ENCODE measurements at places on chromosomes 12 and 14.
A peak's percentile ranks its signal among the peaks of the same experiment; 100 is the strongest.

DNA sequence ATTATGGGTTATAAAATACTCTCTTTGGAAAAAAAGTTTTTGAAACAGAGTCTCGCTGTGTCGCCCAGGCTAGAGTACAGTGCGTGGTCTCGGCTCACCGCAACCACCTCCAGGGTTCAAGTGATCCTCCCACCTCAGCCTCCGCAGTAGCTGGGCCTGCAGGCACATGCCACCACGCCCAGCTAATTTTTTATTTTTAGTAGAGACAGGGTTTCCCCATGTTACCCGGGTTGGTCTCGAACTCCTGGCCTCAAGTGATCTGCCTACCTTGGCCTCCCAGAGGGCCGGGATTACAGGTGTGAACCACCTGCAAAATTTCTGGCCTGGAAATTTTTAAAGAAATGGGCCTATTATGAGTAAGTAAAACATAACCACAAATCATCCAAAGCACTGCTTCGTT, 3.8 kb downstream of the USP15 start:
- DNase-seq = no peak

DNA sequence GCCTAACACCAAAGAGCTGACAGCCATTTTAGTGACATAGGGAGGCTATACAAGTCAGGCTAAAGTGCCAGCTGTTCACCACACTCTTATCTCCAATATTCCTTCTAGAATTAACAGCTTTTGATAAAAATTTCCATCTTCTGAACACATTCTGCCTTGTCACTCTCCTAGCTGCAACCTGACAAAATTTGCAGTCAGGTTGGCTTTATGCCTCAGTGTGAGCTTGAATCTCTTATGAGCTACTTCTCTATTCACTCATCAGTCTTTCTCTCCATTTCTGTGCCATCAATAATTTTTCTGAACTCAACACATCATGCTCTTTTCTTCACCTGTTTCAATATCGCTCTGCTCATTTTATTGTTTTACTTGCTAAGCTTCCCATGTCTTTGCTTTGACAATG, 50.2 kb downstream of the TMTC1 start:
- DNase-seq = no peak

DNA sequence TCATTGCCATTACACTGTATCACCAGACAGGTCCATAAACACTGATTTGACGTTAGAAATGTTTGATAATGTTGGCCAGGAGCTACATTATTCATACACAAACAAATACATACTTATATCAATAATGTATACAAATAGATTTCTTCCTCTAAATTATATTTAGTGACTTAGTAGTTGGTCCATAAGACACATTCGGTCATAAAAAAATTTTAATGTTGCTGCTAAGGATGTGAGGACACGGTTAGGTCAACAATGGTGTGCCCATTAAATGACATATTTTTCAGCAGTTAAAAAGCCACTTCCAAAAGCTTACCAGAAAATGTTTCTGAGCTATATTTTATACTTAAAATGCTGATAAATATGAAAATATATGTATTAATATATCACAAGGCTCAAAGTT, 1148.7 kb upstream of the TMEM132C start:
- DNase-seq = no peak

DNA sequence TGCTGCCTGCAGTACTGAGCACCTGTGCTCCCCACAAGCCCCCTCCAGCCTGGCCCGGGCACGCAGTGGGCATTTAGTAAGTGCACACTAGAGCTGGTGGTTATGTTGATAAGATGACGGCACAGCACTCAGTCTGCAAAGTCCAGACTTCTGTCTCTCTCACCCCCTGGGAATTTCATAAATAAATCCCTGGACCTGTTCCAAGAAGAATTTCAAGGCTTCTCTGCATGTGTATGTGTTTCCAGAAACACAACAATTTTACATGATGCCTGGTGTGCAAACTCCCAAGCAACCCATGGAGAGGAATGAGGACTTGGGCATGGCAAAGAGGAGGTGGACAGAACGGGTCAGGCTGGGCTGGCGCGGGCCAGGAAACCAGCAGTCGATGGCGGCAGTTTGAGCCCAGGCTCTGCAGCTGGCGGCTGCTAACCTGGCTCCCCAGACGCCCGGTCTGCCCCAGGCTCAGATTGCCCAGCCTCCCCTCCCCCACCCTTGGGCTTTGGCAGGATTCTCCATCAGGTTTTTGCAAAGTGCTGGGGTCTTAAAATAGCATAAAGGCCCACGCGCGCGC, 10.4 kb upstream of the ACVR1B start:
- DNase-seq = no peak

GRCh38 chr12:109916045-109916444, 16.0 kb downstream of the TCHP start:
- no peak for DNase-seq

GRCh38 chr12:25459541-25459951, 93.5 kb downstream of the LMNTD1 start:
- DNase-seq = no peak

DNA sequence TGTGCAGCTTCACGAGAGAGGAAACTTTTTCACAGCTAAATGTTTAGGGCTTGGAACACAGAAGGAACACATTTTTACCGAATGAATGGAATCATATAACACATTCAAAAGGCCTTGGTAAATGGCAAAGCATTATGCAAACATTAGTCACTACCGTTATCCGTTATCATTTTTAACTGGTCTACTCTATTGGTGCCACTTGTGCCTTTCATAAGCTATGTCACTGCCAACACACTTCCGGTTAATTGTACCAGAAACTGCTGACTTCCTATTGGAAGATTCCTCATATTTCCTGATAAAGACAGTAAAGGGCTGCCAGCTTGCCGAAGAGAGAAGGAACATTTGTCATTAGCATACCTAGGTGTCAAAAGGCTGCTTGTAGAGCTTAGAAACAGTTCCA, 169.2 kb downstream of the APAF1 start:
- no peak for DNase-seq

- no peak for DNase-seq
Observed at GRCh38 chr12:18861287-18861858, 123.5 kb downstream of the CAPZA3 start.

GRCh38 chr14:24051789-24052655, at the start of gene CARMIL3:
Gene CARMIL3 (plus strand): TSS chr14:24052009. CDS start chr14:24052154, 145 bp downstream.
- no peak for DNase-seq

- DNase-seq = no peak
Observed at GRCh38 chr14:100289916-100290606, 16.2 kb downstream of the SLC25A29 start.

DNA sequence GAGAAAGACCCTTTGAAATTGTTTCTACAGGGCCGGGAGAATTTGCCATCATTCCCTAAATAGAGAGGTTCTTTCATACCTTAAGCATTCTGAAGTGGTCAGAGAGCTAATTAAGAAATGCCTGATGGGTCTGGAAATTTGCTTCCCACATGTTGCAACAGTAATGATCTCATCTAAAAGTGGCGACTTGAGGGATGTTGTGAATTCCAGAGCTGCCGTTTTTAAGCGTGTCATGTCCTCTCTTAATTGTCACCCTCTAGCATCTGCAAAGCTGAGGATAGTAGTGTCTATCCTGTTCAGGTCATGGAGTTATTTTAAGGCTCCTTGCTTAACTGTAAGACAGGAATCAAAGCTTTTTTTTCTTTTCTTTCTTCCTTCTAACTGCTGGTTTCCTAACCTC, 60.4 kb downstream of the FOS start:
- peak; percentile 83 for DNase-seq

GRCh38 chr14:103139132-103140025, 16.1 kb downstream of the TNFAIP2 start:
- DNase-seq = no peak

DNA sequence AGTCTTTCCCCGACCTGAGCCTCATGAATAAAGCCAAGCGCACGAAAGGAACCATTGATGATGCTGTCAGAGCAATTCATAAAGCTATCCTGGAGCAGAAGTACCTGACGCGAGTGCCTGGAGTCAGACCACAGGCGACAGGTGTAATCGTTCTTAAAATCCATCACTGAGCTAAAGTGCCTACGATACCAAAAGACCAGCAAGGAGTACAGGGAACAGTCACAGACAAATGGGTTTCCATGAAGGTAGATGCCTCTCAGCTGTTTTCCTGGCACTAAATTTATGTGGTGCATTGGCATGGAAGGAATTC, 1.4 kb upstream of the PCED1B start:
- no peak for DNase-seq

DNA sequence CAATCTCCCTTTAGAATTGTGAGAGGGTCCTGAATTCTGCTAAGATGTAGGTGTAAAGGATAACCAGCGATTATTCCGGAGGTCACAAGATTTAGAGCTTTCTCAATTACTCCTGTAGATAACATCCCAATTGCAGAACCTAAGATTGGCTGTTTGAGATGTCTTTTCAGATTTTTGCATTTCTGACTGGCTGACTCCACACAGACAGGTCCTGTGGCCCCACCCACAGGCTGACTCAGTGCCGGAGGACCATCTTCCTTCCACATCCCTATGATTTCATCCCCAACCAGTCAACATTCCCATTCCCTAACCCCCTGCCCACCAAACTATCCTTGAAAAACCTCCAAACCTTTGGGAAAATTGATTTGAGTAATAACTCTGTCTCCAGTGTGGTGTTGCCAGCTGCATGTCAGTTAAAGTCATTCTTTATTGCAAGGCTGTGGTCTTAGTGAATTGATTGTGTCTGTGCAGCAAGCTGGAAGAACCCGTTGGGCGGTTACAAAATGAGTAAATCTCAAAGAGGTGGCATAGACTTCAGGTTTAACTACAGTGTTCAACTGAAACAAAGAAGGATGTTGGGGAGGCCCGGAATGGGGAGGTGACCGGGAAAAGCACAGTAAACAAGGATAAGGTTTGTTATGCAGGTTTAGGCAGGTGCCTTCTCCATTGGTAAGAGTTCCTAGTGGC, 10.6 kb downstream of the FNTB start:
- no peak for DNase-seq

DNA sequence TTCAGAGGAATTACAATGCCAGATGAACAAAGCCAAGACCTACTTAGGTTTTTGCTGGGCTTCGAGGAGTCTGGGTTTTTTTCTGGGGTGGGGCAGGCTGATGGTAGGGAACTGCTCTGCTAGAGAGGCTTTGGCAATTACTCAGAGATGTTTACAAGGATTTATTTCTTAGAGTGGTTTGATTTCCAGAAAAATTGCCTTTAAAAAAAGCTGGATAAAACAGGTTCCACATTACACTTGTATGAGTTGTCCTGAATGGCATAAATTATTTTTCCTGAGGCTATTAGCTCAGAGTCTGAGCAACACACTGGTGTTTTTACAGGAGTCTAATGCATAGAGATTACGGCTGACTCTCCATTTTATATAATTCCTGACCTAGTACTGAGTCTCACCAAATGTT, 118.5 kb upstream of the FRMD6 start:
- DNase-seq = peak; percentile 80

DNA sequence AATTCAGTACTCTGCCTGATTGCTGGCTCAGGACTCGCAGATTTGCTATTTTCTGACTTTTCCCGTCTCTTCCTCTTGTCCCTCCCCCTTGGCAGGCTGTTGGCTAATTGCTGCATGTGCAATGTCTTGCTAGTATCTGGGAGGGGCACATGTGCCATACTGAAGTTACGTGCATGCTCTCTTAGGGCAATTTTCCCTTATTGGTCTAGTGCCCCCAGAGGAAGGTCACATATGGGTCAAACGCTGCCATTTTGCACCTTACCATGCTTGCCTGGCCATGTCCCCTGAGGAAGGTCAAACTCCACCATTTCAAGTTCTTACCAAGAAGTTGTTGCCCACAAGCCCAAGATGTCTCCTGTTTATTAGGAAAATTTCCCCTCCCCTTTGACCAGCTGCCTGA, 13.9 kb upstream of the ERC1 start:
- DNase-seq = no peak

DNA sequence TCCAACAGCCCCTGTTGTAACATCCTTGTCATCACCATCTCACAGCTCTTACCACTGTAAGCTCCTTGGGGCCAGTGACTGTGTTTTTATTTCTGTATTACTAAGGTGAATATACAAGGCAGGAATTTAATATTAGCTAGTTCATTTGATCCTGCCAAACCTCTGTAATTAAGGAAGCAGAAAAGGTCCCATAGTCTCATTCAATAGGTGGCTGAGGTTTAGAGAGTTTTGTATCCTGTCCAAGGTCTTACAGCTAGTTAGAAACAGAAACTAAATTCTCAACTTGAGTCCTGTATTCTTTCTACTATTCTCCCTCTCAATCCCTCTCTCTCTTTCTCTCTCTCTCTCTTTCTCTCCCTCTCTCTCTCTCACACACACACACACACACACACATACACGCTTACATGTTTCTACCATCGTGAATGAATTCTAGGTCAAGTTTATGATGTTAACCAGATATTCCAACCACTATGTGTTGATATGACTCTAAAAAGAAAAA, 543 bp upstream of the GLIPR1 start:
- no peak for DNase-seq

- DNase-seq = no peak
Observed at GRCh38 chr14:91731986-91732385, at the start of gene CATSPERB. Gene CATSPERB (minus strand): TSS chr14:91732086. CDS start chr14:91729479, 2,607 bp downstream.

GRCh38 chr12:94133964-94134795, 14.2 kb upstream of the PLXNC1 start:
- no peak for DNase-seq

DNA sequence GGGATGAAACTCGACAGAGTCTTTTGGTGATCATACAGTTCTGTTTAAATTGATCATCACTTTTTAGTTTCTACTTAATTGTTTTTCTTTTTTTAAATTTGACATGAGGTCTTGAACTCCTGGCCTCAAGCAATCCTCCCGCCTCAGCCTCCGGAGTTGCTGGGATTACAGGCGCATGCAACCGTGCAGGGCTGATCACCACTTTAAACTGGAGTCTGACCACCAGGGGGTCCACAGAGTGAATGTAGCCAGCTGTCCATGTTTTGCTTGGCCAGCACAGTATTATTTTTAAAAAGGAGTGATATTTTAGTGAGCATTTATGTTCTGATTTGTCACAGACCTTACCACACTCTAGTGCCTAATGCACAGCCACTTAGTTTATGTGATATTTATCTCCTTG, 10.7 kb downstream of the DAAM1 start:
- no peak for DNase-seq

DNA sequence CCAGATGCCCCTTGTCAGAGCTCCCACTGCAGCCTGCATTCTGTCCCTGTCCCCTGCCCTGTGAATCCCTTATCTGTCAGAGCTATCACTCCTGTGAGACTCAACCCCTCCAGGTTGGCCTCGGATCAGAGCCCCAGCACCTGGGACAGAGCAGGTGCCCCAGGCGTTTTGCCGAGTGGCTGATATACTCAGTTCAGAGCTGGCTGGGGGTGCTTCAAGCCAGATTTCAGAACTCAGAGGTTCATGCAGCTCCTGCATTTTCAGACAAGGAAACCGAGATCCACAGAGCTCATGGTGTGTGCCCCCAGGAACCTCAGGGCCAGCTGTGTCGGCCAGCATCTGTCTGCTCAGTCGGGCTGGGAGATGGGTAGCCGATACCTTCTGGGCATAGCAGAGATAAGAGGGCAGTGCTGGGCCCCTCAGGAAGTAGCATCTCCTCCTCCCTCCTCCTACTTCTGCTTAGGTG, 228.0 kb upstream of the RTL1 start:
- DNase-seq = no peak

GRCh38 chr14:104822821-104823615, 22.1 kb downstream of the ZBTB42 start:
- no peak for DNase-seq

GRCh38 chr14:21038441-21039422, 3.4 kb upstream of the RNASE7 start:
- DNase-seq = no peak

All from GM04503 (cell line).